ENCODE measurements at places on chromosomes 2 and 18.
A peak's percentile ranks its signal among the peaks of the same experiment; 100 is the strongest.

DNA sequence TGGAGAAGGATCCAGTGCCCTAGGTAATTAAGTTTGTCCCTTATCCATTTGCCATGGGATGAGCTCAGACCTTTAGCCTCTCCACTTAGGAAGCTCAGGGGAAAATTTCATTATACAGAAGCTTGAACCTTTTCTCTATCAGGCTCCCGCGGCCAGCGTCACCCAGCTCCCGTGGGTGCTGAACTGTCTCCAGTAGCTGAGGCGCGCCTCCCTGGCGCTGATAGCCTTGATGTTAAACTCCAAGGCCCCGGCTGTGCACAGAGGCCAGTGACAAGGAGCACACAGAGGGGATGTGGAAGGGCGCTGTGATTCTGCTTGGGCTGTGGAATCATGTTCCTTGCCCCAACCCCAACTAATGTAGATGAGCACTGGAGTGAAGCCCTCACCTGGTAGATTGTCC lies 50.8 kb downstream of the NRP2 start:
- no peak for DNase-seq

- no peak for DNase-seq
These were observed 690.9 kb downstream of the GALR1 start for GRCh38 chr18:77940566-77940965.

- DNase-seq: no peak
These were observed 762 bp downstream of the VPS4B start for GRCh38 chr18:63421514-63421913.

GRCh38 chr18:37574113-37574512 lies 8.5 kb upstream of the CELF4 start:
- no peak for DNase-seq

DNA sequence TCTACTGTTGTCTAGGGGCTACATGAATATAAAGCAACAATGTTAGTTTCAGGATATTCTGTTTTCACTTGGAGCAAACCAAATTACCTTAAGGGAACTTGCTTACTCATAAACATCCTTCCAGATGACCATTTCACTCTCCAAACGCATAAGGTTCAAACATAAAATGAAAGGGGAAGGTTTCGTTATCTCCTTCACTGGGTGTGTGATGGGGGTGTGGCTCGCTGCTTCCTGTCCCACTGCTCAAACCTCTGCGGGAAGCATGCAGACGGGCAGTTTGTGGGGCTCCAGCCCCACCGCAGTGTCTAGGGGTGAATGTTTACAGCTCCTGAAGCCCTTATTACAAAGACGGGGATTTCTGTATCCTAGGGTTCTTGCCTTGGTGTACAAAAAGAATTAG lies 1310.9 kb upstream of the TMEFF2 start:
- DNase-seq: no peak

GRCh38 chr2:181308766-181309515 lies 148.2 kb upstream of the ITGA4 start:
- DNase-seq: peak; percentile 85

DNA sequence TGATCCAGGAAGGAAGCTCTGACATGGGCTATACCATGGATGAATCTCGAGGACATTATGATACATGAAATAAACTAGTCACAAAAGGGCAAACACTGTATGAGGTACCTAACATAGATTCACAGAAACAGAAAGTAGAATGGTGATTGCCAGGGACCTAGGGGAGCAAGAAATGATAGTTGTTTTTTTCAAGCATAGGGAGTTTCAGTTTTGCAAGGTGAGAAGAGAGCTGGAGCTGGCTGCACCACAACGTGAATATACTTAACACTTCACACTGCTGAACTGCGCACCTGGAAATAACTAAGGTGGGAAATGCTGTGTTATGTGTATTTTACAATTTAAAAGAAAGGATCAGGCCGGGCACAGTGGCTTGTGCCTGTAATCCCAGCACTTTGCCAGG lies 13.2 kb upstream of the AGAP1 start:
- no peak for DNase-seq

GRCh38 chr18:78424403-78425018 lies 555.1 kb upstream of the SALL3 start:
- no peak for DNase-seq

Data from MV-4-11 (cell line).